Dermis microvascular lymphatic vessel endothelial cell (primary cell): ENCODE measurements at places on chromosomes 16 and 17. TPM values are rescaled to one million over a fixed set of nuclear protein-coding genes. Genes with fewer than 3 reads are reported as not detected.

The OR3A2 gene
- total RNA-seq, result not detected in 2 replicates

The PRSS53 gene
- total RNA-seq, result 0.38 and 0.39 TPM in 2 replicates

The CDH11 gene
- total RNA-seq, result 1.5 and 4.2 TPM in 2 replicates

The HID1 gene
- total RNA-seq, result 31.6 and 48.5 TPM in 2 replicates

The NOTUM gene
- total RNA-seq, result under 0.01 TPM in 2 replicates

The SMARCE1 gene
- 61.1 and 63.3 TPM in 2 replicates for total RNA-seq

The TBC1D3L gene
- 1.2 and 3.7 TPM in 2 replicates for total RNA-seq

The KRT17 gene
- 0.25 and 0.39 TPM in 2 replicates for total RNA-seq
